Hepatocyte (in vitro differentiated cells): ENCODE measurements at places on chromosomes 12 and 14. TPM values are rescaled to one million over a fixed set of nuclear protein-coding genes. Genes with fewer than 3 reads are reported as not detected.
A peak's percentile ranks its signal among the peaks of the same experiment; 100 is the strongest.

GRCh38 chr12:24034160-24034559 is 84.7 kb upstream of the SOX5 start:
- DNase-seq: no peak
- no peaks in the 10 kb centered on the region for H3K27me3 ChIP-seq
- no peaks in the 10 kb centered on the region for H3K36me3 ChIP-seq
- no peak overlapping the region for H3K27ac ChIP-seq
- peaks cover 17% of the 10 kb centered on the region for H3K4me1 ChIP-seq

- DNase-seq: no peak
- no peak overlapping the region for H3K4me3 ChIP-seq
- H3K4me1 ChIP-seq: peaks cover 20% of the 10 kb centered on the region
- H3K27me3 ChIP-seq: no peaks in the 10 kb centered on the region
- H3K27ac ChIP-seq: peak overlapping the region; percentile 40
Observed at GRCh38 chr14:69982220-69982839, 103.1 kb downstream of the SMOC1 start.

- H3K36me3 ChIP-seq: no peaks in the 10 kb centered on the region
- H3K27me3 ChIP-seq: peaks cover 18% of the 10 kb centered on the region
- no peak for DNase-seq
- no peak overlapping the region for H3K4me3 ChIP-seq
- H3K27ac ChIP-seq: no peak overlapping the region
- H3K4me1 ChIP-seq: peaks cover 9% of the 10 kb centered on the region
Observed at GRCh38 chr14:103087343-103087835, 3.4 kb downstream of the LBHD2 start.

Gene TMEM179
- 1.8 and 4.3 TPM in 2 replicates for total RNA-seq

Gene NXPH4
- 0.52 and 1.1 TPM in 2 replicates for total RNA-seq

DNA sequence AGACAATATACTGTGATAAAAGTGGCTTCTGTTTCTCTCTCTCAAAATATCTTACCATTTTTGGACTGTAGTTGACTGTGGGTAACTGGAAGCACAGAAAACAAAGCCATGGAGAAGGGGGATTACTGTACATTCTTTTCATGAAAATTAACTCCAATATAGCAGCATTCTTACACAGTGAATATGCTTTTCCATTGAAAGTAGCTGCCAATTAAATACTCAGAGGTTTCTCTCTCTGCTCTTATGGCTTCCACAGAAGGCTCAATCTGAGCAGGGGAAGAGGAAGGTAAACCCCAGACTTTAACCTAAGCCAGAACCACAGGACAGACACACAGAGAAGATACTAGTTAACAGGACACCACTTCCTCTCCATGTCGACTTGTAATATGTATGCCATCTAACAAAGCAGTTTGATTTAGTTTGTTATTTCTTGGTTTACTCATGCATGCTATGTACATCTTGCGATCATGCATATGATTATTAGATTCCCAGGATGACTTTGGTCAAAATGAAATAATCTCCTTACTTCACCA is 150.2 kb downstream of the SSPN start:
- H3K27me3 ChIP-seq: no peaks in the 10 kb centered on the region
- no peak overlapping the region for H3K4me3 ChIP-seq
- H3K27ac ChIP-seq: no peak overlapping the region
- DNase-seq: no peak

DNA sequence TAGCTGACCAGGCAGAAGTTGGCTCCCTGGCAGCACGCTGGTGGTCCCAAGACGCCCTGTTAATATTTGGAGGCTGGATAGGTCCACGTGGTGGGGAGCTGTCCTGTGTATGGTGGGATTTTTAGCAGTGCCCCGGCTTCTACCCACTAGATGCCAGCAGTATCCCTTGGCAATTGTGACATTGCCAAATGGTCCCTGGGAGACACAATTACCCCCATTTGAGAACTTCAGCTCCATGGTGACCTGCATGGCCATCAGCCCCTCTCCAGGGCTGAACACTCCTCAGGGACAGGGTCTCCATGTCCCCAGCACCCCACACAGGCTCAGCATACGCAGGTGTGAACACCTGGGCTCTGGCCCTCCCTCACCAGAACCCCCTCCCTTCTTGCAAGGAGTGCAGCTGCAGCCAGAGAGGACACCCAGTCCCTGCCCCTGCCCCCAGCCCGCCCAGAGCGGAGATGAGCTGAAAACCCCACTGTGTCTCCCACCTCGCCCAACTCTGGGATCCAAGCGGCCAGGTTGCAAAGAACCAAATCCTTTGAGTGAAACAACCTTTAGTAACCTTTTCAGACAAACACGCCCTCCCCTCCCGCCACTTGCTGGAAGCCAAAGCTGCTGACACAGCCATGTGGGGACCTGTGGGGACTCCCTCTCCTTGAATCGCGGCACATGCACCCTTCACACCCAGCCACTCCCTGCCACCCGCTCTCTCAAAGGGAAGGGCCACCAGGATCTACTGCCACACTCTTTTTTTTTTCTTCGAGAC is 120.4 kb downstream of the CALM1 start:
- no peaks in the 10 kb centered on the region for H3K27me3 ChIP-seq
- H3K4me1 ChIP-seq: peaks cover 53% of the 10 kb centered on the region
- peak overlapping the region; percentile 73 for H3K27ac ChIP-seq

Gene RNF212B
- total RNA-seq: 0.17 and 1.2 TPM in 2 replicates

Gene ARHGEF40
- total RNA-seq: 36.0 and 53.7 TPM in 2 replicates
